Aortic smooth muscle cell (primary cell): ENCODE measurements at places on chromosomes 5 and 9. TPM values are rescaled to one million over a fixed set of nuclear protein-coding genes. Genes with fewer than 3 reads are reported as not detected.

The SLC34A1 gene
- not detected in 2 replicates for total RNA-seq

The SLC6A7 gene
- 0.06 TPM in 1 of 2 replicates, not detected in the other for total RNA-seq

The ELP1 gene
- total RNA-seq = 31.5 and 39.4 TPM in 2 replicates

The ECM2 gene
- total RNA-seq = 8.2 and 22.3 TPM in 2 replicates

The IL9 gene
- not detected in 2 replicates for total RNA-seq

The PDE6A gene
- total RNA-seq = not detected in 2 replicates

The ZNF618 gene
- total RNA-seq = 11.6 and 14.4 TPM in 2 replicates

The HCN1 gene
- not detected in 2 replicates for total RNA-seq

The TEK gene
- total RNA-seq = 2.1 and 3.4 TPM in 2 replicates

The SLC6A3 gene
- not detected in 2 replicates for total RNA-seq

The SLC1A3 gene
- total RNA-seq = 0.13 and 0.19 TPM in 2 replicates

The PCDHB3 gene
- 0.81 and 1.3 TPM in 2 replicates for total RNA-seq

The LHX6 gene
- not detected in 2 replicates for total RNA-seq

The TNC gene
- total RNA-seq = 20.6 and 48.6 TPM in 2 replicates

The PCDHA1 gene
- under 0.01 and 0.06 TPM in 2 replicates for total RNA-seq
